Stimulated activated CD4-positive, alpha-beta T cell treated with anti-CD3 and anti-CD28 coated beads, Interleukin-4, amount 100 ng/mL, for 24 hours (primary cell): ENCODE measurements at places on chromosomes 3 and 15.

GRCh38 chr3:9947025-9947995, 4.9 kb downstream of the PRRT3 start:
- no peak for DNase-seq

DNA sequence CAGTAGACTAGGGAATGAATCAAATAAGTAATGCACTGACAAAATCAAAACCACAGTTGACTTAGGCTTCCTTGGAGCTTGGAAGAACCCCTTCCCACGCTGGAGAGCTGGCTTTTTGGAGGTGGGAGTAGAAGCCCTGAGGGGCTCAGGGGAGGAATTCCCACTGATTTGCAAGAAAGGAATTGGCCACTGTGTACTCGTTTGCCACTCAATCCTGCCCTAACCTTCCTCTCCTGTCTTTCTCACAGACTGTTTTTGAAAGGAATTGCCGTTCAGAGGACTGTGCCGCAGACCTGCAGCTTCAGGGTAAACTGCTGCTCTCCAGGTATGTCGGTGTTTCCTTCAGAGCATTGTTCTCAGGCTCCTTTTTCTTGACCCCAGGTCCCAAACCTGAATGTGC, 208.2 kb upstream of the CTDSPL start:
- DNase-seq = no peak

DNA sequence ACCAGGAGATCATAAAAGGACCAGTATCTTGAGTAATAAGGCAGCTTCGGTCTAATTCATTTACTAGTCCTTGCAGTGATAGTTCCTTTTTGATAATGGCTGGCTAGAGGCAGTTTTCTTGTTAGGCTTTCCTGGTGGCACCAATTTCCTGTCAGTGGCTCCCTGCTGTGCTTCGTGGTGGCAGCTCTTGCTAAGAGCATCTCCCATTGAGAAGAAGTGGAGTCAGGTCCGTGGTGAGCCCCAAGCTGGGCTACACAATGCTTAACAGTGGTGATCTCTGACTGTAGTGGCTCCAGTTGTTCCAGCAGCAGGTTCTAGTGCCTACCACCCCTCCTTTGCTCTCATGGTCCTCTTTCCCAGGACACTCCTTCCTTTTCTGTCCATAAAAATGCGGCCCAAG, 111.2 kb downstream of the RAP2B start:
- no peak for DNase-seq

DNA sequence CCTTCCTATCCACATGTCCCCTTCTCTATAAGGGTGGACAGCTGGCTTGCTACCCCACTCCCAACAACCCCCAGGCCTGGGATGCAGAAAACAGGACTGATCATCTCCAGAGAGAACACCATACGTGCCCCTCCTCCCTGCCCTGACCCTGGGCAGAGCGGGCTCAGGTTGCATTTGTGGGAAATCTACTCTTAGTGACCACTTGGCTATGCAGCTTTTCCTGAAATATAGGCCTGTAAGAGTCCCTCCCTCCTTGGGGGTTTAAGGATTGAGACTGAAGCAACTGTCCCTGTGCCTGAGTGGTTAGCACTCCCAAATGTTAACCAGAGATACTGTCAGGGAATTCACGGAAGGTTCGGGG, 11.7 kb downstream of the SH2D7 start:
- DNase-seq = no peak

DNA sequence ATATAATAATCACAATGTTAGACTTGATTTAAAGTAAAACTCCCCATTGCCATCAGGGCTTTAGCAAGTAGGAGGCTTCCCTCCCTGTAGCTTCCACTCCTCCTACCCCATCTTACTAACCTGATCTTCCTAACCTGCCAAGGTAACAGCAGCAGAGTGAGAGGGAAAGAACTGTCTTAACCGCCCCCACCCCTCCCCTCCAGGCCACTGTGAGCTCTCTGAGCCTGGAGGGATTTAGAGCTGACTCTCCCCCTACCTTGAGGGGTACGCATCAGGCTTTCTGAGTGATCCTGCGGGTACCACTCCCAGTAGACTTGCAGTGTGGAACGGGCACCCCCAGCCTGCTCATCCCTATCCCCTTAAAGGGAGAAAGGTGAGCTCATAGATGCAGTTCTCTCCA, 11.4 kb upstream of the PRSS50 start:
- no peak for DNase-seq

DNA sequence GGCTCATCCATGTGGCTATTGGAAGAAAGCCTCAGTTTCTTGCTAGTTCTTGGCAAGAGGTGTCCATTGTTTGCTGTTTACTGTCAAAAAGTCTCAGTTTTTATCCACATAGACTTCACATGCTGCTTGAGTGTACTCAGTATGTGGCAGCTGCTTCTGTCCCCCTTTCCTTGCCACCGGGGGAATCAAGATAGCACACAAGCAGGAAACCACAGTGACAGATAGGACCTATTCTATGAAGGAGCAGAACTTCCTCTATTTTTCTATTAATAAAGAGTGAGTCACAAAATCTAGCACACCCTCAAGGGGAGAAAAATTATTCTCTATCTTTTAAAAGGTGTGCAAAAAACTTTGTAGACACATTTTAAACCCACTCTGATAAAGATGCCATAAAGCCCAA, 121.4 kb upstream of the GMNC start:
- no peak for DNase-seq

DNA sequence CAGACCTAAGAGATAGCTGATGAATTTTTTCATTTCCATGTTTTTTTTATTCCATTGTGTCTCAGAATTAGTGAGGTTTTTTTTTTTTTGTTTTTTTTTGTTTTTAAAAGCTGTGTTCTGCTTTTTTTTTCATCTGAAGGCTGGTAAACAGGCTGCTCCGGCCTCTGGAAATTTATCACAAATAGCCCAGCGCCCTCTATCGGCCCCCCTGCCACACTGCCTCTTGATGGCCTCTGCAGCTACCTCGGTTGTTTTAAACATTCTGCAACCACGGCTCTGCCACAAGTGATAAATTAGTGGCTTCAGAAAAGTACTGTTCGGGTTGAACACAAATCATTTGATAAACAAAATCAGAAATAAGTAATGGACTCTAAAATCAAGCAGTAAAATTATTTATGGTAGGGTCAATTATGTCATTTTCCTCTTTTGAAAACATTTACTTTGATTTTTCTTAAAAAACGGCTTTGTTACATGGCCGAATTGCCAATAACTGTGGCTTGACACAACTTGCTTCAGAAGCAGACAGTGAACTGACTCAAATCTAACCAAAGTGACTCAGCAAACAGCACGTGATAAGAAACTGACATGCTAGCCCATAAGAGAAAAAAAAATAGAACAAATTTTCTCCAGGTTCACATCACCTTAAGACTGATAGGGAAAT, 87.8 kb downstream of the RSL24D1 start:
- peak; percentile 44 for DNase-seq

- no peak for DNase-seq
Measured at GRCh38 chr3:154428286-154429206, 1.4 kb downstream of the GPR149 start.

GRCh38 chr15:87496109-87496508, 760.4 kb downstream of the NTRK3 start:
- no peak for DNase-seq

- DNase-seq = no peak
Measured at GRCh38 chr3:8518138-8518537, 16.5 kb downstream of the LMCD1 start.

- DNase-seq = no peak
Measured at GRCh38 chr15:66429117-66429516, 42.4 kb downstream of the MAP2K1 start.

DNA sequence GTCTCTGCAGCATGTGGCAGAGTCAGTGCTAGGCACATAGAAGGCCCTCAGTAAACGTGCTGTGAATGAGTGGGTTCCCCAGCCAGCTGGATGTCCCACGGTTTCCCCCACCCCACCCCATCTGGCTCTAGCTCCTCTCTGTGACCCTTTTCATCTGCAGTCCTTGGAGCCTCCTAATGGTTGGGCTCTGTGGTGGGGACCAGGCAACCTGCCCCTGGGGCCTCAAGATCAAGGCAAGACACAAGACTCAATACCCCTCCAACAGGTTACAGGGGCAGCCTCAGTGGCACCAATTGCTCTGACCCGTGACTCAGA, 17.1 kb upstream of the CYP11A1 start:
- DNase-seq = no peak

DNA sequence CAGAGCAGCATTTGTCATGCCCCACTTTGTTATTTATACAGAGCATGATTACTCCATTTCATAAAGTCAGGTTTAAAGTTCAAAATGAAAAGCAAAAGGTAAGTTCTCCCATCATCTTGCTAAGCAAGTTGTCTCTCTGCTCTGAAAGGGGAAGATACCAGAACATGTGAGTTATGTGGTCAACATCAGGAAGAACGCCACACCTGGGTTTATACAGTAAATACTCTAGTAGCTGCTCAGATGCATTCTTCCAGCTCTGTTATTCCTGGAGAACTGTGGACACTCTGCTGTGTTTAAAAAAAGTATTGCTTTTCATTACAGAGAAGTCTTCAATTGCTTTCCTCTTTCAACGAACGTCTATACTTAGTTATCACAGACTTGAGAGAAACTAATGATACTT, 145.7 kb downstream of the PLCL2 start:
- no peak for DNase-seq

DNA sequence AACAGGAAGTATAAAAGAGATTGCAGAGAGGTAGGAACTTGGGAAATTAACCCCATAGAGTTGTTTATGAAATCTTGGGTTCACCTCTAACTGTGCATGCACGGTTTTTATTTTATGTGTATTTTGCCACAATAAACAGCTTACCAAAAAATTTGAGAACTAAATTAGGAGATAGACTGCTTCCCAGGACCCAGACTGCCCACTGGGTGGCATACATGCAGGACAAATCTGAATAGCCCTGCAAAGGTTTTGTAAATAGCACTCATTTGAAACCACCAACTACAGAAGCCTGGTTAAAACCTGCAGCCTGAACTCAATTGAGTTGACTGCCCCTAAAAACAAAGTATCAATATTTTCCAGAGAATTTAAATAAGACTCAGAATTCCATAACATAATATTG, 96.4 kb upstream of the SLCO2A1 start:
- DNase-seq = no peak
